ENCODE measurements at places on chromosomes 6 and 20.

DNA sequence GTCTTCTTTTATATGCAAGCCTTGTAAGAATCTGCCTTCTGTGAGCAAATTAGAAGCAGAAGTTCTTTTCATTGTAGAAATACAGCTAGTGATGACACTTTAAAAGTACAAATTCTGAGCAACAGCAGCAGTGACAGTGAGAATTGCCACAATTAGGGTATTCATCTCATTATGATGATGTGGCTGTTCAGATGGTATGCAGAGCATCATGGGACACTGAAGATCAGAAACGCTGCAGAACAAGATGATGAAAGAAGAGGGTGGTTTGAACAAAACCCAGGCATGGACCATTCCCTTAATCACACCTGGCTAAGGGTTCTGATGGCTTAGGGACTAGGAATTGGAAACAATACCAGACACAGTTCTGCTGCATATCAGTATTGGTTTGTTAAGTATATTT, 312.7 kb upstream of the TBX18 start:
- DNase-seq, result no peak

GRCh38 chr6:134826889-134827737, 122.8 kb downstream of the ALDH8A1 start:
- DNase-seq, result no peak

- no peak for DNase-seq
Observed at GRCh38 chr6:133248241-133249001, 7.3 kb downstream of the EYA4 start.

DNA sequence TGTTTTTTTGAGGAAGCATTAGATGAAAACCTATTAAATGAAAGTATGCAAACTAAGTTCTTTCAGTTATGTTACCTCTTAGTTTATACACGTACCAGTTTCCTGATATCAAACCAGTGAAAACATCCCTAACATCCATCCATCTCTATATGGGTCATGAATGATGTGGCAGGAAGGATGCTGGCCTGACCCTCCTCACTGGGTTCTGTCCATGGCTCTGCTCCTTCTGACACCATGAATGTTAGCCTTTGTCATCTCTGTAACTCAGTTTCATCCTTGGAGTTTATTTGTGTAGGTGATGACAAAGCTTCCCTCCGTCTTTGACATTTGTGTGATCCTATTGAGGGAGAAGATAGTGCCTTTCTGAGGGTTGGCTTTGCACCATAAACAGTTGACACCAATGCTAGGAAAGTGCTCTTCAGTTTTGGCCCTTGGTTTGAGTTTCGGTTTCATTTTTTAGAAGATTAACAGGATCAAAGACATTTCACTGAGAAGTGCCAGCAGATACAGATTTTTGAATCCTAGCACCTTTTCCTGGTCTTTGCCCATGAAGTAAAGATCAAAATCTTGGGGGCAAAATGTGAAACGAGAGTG, 72.0 kb upstream of the SCGN start:
- no peak for DNase-seq

GRCh38 chr6:163083141-163083540, 331.4 kb upstream of the QKI start:
- DNase-seq, result no peak

- DNase-seq, result no peak
Observed at GRCh38 chr6:195861-196360, 96.4 kb upstream of the DUSP22 start.

- DNase-seq, result no peak
Observed at GRCh38 chr6:66328200-66328599, 621.2 kb upstream of the EYS start.

DNA sequence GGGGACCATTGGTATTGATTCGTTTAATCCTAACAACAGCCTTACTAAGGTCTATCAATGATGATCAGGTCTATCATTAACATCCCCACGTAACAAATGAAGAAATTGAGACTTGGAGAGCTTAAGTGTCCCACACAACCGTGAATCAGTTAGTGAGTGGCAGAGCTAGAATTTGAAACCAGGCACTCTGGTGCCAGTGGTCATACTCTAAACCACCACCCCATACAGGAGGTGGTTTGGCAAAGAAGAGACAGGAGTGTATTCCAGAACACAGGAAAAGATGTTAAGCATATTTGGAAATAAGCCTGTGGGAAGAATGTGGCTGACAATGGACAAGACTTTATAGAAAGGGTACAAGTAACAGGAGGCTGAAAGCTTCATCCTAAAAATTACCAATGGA, 35.7 kb upstream of the MARCKS start:
- DNase-seq, result no peak

DNA sequence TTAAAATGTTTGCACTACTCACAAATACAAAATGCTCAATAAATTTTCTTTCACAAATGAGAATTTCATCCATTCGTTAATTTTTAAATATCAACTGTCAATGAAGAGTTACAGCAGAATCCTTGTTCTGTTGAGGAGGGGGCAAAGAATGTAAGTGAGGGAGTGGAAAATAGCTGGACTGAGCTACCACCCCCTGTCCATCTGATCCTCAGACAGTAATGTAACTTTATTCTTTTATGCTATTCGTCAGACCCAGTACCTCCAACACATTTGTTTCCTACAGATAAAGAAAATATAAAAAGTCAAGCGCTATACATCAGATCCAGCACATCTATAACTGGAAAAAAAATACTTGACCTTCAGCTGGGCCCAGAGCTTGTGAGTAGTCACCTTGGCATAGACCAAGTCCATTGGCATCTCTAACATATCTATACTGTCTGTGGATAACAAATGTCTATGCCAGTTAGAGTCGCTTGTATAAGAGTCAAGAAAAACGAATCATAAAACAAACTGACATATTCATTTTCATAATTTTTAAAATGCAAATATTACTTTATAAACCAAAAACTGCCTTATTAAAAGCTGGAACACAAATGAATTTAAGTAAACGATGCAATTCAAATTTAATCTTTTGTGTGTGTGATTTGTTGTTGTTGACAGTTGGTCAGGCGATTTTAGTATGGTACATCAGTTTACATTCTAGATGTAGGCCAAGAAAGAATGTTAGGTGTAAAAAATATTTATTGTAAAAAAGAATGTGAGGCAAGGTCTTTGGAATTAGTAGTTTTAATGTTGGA, 57.2 kb upstream of the HFE start:
- DNase-seq, result no peak

DNA sequence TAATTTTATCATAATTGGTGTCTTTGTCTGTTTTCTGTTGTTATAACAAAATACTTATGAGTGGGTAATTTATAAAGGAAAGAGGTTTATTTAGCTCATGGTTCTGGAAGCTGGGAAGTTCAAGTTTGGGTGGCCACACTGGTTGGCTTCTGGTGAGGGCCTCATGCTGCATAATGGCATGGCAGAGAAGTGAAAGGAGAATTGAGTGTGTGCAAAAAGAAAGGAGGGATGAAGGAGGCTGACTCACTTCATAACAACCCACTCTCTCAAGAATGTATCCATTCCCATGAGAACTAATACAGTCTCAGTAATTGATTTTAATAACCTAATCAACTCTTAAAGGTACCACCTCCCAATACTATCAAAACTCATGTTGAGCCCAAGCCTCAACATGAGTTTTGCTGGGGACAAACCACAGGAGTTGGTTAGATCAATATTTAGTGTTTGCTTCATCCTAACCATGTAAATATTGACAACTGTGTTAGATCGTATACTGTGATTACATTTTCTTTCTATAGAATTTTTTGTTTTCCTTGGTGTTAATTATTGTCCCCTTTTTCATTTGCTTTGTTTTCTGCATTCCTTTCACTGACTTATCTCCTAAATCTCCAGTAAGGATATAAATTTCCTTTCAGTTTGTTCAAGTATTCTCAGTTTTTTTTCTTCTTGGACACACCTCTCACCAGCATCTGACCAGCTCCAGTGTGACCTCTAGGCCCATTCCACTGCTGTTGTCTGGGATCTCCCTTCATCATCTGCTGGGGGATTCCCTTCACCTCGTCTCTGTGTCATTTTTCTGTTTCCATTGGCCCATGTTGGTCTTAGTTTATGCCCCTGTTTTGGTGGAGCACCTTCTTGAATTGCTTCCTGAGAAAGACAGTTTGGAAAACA, 54.8 kb upstream of the SCGN start:
- DNase-seq, result no peak

DNA sequence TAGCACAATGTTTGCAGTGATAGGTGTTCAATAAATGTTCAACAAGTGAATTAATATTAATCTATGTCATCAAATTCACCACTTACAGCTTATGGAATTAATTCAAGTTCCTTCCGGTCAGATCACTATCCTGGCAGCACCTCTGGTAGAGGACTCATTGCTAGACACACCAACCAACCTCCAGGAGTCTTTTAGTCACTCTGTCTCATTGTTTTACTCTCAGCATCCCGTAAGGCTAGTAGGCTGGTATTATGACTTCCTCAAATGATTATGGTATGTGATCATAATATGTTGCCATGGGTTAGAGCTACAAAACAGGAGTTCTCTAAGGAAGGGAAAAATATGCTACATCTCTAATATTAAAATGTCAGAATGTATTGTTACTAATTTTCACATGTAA, 21.7 kb upstream of the MMS22L start:
- no peak for DNase-seq

DNA sequence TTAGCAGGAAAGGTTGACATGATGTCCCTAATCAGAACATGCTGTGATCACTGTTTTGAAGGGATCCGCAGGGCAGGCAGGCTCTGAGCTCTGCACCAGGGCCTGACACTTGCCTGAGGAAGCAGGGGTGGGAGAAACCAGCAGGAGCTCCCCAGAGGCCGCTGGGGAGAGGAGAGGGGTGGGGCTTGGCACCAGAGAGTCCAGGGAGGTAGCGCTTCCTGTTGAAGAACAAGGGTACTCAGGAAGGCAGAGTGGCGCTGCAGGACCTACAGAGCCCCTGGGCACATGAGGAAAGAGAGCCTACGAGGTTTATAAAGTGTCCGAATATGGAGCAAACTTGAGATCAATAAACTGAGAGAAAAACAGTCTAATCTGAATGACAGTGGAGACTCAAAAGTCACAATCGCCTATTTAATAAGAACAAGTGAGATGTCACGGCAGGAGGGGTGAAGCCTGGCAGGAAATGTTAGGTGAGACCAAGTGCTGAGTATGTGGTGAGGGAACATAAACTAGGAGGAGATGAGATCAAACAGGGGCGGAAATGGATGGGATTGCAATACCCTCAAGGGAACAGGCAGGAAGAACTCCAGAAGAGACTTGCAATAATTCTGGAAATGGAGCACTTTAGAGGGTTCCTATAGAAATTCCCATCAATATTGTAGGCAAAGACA, 5.8 kb upstream of the TBXT start:
- peak; percentile 22 for DNase-seq

GRCh38 chr6:88872962-88873361, 90.5 kb downstream of the RNGTT start:
- no peak for DNase-seq

GRCh38 chr6:137724495-137725211, 142.4 kb upstream of the TNFAIP3 start:
- no peak for DNase-seq

GRCh38 chr20:37937686-37938085, 34.8 kb downstream of the VSTM2L start:
- DNase-seq, result no peak

- DNase-seq, result no peak
Observed at GRCh38 chr6:142387997-142388815, 86.4 kb downstream of the ADGRG6 start.

DNA sequence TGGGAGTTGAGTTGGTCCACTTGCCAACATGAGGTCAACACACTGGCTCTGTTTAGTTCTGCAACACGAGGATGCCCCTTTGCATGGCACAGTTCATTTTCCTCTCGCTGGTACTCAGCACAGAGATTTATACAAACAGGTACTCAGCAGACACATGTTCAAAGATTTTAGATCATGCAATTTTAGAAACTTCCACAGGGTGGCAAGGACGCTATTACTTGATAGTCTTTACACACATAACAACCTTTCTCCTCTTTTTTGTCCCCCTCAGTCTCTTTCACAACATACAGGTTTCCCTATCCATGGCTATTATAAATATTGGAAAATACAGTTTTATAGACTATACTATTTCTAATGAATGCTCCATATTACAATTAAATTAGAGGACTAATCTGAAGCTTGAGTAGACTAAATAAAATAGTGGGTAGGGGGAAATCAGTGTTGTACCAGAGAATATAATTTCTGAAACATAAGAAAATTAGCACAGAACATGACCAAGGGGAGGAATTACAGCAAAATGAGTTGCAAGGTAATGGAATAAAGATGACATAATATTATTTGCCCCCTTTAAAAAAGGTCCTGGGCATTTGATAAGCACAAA, 331.8 kb upstream of the BTBD3 start:
- DNase-seq, result no peak

GRCh38 chr6:106360410-106360988, at the start of gene CRYBG1:
CRYBG1 (plus strand) TSS chr6:106360717; CDS start chr6:106360909, 192 bp downstream.
- peak; percentile 73 for DNase-seq

- no peak for DNase-seq
Observed at GRCh38 chr6:157323966-157324300, 614 bp upstream of the TMEM242 start.
